Diencephalon (tissue), 1 donor: ENCODE measurements at places on chromosomes 3 and 15. TPM values are rescaled to one million over a fixed set of nuclear protein-coding genes. Genes with fewer than 3 reads are reported as not detected.

Gene AADACL2
- total RNA-seq, result not detected

Gene MORC1
- 0.23 TPM for total RNA-seq

Gene FEZF2
- 1.6 TPM for total RNA-seq

Gene RNF168
- 24.0 TPM for total RNA-seq

Gene ERC2
- total RNA-seq, result 126 TPM

Gene GOLGA6L22
- total RNA-seq, result not detected

Gene RPL32
- total RNA-seq, result 1,365 TPM

Gene PLXND1
- total RNA-seq, result 26.8 TPM

Gene CLDN1
- total RNA-seq, result 3.0 TPM

Gene PPP1R14D
- total RNA-seq, result not detected

Gene CRYGS
- total RNA-seq, result 2.1 TPM

Gene NDN
- 130 TPM for total RNA-seq

Gene MST1
- 7.6 TPM for total RNA-seq

Gene CORO2B
- total RNA-seq, result 19.6 TPM

Gene CADM2
- 172 TPM for total RNA-seq

Gene BFSP2
- not detected for total RNA-seq
